Heart right ventricle (tissue), 16 donors: ENCODE measurements at places on chromosomes 1 and 21. TPM values are rescaled to one million over a fixed set of nuclear protein-coding genes. Genes with fewer than 3 reads are reported as not detected.

DNA sequence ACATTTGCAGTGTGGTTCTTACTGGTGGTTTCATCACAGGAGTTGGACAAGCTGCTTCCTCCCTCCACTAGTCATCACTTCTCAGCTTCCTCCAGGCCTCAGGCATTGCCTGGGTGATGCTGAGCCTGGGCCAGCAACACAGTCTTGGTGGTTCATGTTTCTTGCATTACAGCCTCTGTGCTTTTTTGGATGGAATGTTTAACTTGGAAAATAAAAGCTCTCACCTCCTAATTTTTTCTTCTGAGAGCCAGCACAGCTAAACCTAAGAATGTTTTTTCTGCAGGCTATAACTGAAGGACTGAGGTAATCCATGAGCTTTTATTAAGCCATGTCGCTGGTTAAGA, 66.1 kb upstream of the RHOU start:
- no peak for DNase-seq

LIPI gene
- polyA plus RNA-seq = not detected

SLC66A1 gene
- polyA plus RNA-seq = 18.0 TPM

CRYAA gene
- polyA plus RNA-seq = not detected

ETV3L gene
- polyA plus RNA-seq = not detected

DNA sequence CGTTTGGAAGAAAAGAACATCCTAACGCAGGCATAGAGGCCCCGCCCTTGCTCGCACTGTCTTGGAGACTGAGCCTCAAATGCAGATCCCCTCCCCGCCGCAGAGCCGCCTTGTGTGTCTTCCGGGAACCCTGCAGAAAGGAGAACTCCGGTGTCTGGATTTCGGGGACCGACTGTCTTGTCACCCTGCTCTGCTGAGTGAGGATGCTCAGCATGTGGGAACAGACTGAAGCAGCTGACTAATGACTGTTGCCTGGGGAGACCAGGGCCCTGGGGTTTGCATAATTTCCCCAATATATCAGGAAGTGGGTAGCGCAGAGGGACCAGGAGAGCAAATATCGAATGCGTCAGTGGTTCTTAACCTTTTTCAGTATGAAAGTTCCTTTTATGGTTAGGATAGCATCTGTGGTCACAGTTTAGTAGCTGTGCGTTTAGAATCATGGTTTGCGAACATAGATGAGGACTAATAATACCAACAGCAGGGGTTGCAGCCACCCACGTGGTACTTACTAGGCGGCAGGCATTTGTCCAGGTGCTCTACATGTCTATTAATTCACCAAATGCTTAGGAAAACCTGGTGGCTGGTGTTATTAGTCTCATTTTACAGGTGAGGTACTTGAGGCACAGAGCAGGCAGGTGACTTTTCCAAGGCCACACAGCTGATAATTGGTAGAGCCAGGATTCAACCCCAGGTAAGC, 14.3 kb downstream of the GPR137B start:
- no peak for DNase-seq

CRNN gene
- polyA plus RNA-seq = not detected

GRCh38 chr1:151939779-151940178, 30.5 kb upstream of the THEM4 start:
- no peak for DNase-seq
